ENCODE measurements at places on chromosomes 13 and 19.

GRCh38 chr13:22893204-22893603 is 287.6 kb upstream of the SGCG start:
- no peak for DNase-seq

DNA sequence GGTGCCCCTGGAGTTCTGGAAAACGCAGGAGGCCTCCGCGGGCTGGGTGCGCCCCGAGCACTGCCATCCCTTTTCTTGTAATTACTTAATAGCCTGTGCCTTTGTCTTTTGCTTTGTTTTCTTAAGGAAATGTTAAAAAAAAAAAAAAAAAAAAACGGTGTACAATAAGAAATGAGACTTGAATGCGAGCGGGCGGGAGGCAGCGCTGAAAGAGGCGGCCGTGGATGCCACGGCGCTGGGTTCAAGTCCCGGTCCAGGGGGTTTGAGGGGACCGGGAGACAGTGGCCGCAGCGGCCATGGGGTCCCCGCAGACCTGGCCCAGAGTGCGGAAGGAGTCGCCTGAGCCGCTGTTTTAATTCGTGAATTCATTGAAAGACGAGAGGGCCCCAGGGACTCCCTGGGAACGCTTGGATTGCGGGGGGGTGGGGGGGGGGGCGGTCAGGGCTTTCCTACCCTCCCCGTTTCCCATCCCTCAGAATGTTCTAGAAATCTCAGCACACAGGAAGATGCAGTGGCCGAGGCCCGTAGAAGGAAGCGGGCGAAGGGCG is 349.2 kb upstream of the ARGLU1 start:
- no peak for DNase-seq

DNA sequence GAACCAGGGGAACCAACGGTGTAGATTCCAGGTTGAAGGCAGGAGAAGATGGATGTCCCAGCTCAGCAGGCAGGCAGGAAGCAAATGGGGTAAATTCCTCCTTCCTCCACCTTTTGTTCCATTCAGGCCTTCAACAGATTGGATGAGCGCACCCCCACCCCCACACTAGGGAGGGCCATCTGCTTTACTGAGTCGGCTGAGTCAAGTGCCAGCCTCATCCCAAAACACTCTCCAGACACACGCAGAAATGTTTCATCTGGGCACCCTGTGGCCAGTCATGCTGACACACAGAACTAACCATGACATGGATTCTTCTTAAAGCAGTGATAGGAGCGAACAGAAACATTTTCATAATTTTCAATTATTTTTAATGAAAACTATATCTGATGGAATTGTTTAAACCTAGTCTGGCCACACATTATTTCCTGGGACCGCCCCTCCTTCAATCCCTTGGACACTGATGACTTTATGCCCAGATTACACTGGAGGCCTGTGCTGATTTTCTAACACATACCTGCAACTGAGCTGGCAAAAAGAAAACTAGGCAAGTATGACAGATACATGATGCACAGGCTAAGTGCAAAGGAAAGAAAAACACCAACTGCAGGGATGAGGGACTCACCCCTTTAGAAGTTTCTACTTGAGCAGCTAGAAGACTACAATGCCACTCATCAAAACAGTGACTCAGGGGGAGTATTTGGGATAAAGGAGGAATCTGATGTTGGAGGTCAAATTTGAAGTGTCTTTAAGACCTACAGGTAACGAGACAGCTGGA is 154.2 kb downstream of the TNFRSF19 start:
- no peak for DNase-seq

DNA sequence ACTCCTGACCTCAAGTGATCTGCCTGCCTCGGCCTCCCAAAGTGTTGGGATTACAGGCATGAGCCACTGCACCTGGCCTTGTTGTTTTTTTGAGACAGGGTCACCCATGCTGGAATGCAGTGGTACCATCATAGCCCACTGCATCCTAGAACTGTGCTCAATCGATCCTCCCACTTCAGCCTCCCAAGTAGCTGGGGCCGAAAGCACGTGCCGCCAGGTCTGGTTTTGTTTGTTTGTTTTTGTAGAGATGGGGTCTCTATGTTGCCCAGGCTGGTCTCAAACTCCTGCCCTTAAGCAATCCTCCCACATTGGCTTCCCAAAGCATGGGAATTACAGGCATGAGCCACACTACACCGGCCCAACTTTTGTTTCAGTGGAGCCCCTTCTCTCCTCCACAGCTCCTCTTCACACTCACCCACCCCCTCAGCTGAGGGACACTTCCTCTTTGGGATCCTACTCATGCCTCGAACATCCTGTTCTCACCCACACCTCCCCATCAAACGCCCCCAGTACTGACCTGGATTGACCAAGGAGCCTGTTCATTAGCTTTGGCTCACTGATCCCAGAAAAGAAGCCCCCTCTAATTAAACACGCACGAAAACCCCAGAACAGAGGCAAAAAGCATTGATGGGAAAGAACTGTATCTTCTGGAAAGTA is 12.8 kb upstream of the CERS4 start:
- no peak for DNase-seq

DNA sequence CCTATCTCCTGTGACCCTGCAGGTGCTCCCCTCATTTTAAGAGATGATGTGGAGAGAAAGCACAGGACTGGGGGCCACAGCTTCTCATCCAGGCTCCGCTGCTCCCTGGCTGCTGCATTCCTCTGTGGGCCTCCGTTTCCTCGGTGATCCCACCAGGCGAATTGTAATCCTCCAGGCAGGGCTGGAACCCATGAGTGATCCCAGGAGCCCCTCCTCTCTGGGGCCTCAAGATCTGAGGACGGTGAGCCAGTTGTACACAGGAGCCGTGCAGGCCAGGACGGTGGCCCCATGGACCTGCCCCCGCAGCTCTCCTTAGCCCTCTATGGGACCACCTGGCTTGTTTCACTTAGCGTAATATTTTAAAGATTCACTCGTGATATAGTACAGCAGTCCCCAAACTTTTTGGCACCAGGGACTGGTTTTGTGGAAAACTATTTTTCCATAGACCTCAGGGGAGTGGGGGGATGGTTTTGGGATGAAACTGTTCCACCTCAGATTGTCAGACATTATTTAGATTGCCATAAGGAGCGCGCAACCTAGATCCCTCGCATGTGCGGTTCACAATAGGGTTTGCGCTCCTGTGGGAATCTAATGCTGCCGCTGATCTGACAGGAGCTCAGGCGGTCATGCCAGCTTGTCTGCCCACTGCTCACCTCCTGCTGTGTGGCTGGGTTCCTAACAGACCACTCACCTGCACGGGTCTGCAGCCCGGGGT is 5.6 kb downstream of the FFAR3 start:
- no peak for DNase-seq

DNA sequence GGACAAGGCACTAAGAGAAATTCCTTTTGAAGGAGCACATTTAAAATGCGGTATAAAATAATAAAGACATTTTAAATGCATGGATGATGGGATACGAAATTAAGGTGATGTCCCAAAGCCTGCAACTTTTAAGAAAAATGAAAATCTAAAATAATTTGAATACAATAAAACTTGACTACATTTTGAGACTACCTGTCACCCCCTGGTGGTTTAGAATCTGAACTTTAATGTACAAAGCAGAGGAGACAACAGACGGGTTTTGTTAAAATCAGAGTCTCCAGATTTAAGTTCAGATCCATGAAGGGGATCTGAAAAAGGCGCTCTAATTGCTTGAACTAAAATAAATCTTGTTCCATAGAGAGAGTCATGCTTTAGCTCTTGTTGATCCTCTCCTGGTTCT is 1129.3 kb upstream of the PCDH20 start:
- DNase-seq, result no peak

DNA sequence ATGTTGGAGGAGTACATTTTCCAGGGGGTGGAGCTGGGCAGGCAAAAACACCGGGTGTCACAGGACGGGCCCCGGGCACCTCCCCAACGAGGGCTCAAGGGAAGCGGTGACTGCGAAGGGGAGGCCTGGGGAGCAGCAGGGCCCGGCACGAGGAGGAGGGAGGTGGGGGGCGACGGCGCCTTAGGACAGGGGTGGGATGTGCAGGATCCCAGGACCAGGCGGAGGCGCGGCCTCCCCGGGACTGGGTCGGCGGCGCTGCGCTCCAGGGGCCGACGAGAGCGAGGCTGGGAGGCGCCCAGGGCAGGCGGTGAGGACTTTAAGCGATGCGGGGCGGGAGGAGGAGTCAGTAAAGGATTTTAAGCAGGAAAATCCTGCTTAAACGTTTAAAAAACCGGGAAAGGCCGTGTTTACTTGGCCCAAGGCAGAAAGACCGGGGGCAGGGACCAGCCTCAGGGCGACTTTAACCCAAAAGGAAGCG is 427 bp downstream of the ZNF160 start:
- DNase-seq, result peak; percentile 5

DNA sequence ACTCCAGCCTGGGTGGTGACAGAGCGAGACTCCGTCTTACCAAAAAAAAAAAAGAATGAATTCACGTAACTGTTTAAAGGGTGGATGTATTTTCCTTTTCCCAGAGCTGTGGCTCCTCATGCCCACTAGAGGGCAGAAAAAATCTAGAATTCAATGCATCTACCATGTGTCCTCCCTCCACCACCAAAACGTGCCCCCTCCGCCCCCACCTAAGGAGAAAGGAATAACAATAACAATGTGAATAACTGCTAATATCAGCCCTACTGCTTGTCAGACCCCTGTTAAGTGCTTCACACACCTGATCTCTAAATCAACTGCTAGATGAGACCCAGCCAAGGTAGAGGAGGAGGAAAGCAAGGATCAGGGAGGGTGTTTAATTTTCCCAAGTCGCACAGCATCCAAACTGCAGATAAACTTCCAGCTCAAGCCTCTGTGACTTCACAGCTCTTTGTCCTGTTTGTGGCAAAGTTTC is 20.2 kb upstream of the PNMA8B start:
- no peak for DNase-seq

GRCh38 chr13:90933097-90933826 is 414.2 kb upstream of the MIR17HG start:
- DNase-seq, result no peak

DNA sequence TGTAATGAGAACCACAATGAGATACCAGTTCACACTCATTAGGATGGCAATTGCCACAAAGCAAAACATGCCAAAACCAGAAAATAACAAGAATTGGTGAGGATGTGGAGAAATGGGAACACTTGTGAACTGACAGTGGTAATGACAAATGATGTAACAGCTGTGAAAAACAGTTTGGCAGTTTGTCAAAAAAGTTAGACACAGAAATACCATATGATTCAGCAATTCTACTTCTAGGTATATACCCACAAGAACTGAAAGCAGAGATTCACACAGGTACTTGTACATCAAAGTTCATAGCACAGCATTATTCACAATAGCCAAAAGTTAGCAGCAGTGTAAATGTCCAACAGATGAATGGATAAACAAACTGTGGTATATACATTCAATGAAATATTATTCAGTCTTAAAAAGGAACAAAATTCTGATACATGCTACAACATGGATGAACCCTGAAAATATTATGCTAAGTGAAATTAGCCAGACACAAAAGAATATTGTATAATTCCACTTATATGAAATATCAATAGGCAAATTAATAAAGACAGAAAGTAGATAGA is 96.5 kb downstream of the UGGT2 start:
- no peak for DNase-seq

GRCh38 chr19:13255041-13255718 is 105.0 kb downstream of the IER2 start:
- DNase-seq, result no peak

DNA sequence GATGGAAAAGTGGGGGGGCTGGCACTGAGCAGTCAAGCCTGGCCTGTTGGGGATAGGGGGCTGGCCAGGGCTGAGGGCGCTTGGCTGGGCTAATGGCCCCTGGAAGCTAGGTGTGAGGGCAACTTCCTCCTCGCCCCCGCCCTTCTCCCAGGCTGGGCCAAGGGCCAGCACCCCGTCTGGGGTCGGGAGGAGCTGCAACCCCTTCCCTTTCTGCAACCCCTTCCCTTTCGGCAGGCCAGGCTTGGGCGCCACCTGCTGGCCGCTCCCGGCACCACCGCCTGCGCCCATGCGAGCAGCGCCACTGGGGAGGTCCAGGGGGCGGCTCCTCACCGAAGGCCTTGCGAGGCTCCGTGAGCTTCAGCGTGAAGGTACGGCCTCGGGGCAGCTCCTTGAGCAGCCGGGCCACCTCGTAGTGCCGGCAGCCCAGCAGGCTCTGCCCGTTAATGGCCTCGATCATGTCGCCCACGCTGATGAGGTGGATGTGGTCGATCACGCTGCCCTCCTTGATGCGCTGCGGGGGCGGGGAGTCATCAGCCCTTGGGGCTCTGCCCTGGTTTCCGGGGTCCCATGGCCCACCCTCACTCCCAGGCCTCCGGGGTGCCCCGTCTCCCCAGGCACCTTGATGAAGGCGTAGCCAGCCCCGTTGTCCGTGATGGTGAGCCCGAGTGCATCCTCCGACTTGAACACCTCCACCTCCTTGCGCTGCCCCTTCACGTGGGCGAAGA is 5.0 kb upstream of the PTGER1 start:
- peak; percentile 50 for DNase-seq

DNA sequence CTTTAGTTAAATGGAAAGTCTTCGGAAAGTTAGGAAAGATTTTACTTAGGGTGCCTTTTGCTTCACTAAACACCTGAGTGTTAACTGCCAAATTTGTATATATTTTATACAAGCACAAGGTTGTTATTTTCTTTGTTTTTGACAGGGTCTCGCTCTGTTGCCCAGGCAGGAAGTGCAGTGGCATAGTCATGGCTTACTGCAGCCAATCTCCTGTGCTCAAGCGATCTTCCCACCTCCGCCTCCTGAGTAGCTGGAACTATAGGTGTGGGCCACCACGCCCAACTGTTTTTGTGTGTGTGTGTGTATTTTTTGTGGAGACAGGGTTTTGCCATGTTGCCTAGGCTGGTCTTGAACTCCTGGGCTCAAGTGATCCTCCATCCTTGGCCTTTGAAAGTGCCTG is 16.2 kb downstream of the KCTD4 start:
- no peak for DNase-seq

DNA sequence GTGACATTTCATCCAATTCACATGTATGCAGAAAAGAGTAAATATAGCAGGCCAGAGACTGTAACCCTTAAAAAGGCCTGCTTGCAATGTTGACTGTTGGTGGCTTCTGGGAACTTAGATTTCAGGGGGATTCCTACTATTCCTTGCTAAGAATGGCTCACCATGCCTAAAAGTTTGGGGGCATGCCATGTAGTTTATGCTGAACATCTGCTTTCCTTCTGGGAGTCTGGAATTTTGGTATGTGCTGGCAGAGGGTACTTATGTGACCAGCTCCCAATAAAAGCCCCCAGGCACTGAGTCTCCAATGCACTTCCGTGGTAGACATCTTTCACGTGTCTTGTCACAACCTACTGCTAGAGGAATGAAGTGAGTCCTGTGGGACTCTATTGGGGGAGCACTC is 88.4 kb upstream of the PCDH8 start:
- DNase-seq, result no peak

DNA sequence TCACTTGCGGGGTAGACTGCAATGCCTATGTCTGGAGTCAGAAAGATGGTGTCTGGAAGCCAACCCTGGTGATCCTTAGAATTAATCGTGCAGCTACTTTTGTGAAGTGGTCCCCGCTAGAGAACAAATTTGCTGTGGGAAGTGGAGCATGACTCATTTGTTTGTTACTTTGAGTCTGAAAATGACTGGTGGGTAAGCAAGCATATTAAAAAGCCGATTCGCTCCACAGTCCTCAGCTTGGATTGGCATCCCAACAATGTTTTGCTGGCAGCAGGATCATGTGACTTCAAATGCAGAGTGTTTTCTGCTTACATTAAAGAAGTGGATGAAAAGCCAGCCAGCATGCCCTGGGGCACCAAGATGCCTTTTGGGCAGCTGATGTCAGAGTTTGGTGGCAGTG is 9.5 kb upstream of the ERVV-1 start:
- DNase-seq, result no peak
